ENCODE measurements at places on chromosomes 3 and 15. TPM values are rescaled to one million over a fixed set of nuclear protein-coding genes. Genes with fewer than 3 reads are reported as not detected.

GRCh38 chr15:78956937-78957336 lies 12.1 kb upstream of the CTSH start:
- H3K36me3 ChIP-seq, result no peaks in the 10 kb centered on the region
- H3K4me3 ChIP-seq, result no peak overlapping the region
- H3K27ac ChIP-seq, result no peak overlapping the region
- no peaks in the 10 kb centered on the region for H3K4me1 ChIP-seq
- no peak for DNase-seq

DNA sequence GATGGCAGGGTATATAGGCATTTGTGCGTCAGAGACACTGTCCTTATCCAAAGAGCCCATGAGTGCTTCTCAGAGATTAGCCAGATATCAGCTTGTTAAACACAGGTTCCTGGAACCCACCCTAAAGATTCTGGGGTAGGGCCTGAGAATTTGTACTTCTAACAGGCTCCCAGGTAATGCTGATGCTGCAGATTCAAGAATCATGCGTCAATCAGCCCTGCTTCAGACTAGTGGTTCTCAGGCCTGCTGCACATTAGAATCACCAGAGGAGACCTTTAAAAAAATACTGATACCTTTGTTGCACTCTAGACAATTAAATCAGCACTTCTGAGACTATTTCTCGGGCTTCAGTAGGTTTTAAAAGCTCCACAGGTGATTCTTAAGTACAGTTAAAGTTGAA lies 369.5 kb downstream of the MFSD1 start:
- H3K27me3 ChIP-seq, result no peaks in the 10 kb centered on the region
- H3K27ac ChIP-seq, result no peak overlapping the region
- H3K4me1 ChIP-seq, result no peaks in the 10 kb centered on the region

GRCh38 chr3:86991482-86991815 lies 500 bp upstream of the VGLL3 start:
- H3K4me3 ChIP-seq, result no peak overlapping the region
- no peak for DNase-seq
- H3K27me3 ChIP-seq, result peaks cover 34% of the 10 kb centered on the region
- H3K36me3 ChIP-seq, result no peaks in the 10 kb centered on the region

DNA sequence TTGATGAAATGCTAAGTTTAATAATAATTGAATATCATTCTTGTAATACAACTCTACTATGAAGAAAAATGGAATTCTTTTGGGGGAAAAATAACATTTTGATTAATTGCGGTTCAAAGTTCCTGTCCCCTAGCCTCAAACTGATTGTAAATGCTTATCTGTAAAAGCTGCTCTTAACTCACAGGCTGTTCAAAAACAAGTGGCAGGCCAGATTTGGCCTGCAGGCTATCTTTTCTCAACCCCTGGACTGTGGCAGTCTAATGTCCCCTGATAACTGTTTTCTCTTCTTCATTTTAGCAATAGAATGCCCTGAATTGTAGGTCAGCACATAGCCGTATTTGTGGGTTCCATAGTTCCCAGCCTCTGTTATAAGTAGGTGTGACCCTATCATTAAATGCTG lies 23.5 kb upstream of the SAMMSON start:
- H3K4me1 ChIP-seq, result no peaks in the 10 kb centered on the region
- no peaks in the 10 kb centered on the region for H3K36me3 ChIP-seq
- no peak for DNase-seq
- no peak overlapping the region for H3K27ac ChIP-seq

DNA sequence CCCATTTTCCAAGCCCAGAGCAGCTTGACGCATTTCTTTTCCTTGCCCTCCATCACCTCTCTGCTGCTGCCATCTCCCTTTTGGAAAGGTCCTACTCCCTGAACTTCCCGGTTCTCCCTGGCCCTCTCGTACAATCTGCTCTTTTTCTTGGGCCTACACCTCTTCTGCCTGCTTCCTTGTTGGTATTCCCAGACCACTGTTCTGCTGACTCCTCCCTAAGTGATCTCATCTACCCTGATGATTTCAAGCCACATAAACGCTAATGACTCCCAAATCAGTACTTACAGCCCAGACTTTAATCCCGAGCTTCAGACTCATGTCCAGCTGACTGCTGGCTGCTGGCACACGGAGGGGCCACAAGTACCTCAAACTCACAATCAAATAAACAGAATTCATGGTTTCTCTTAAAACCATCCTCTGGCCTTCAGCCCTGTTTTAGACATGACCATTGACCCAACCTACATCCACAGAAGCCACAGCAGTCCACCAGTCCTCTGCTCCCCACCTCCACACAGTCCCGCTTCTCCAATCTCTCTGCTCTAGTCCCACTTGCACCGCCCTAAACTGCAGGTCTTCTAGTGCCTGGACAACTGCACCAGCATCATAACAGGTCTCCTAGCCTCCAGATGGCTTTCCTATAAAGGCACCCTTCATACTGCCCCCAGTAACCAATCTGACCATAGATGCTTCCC lies 57.6 kb downstream of the AAGAB start:
- no peak for DNase-seq
- peaks cover 43% of the 10 kb centered on the region for H3K4me1 ChIP-seq
- H3K4me3 ChIP-seq, result no peak overlapping the region
- H3K36me3 ChIP-seq, result peaks cover 64% of the 10 kb centered on the region
- H3K27ac ChIP-seq, result peak overlapping the region; percentile 49

- peaks cover 54% of the 10 kb centered on the region for H3K4me1 ChIP-seq
- no peak for DNase-seq
- peak overlapping the region; percentile 85 for H3K27ac ChIP-seq
- no peaks in the 10 kb centered on the region for H3K27me3 ChIP-seq
These were observed 8.0 kb downstream of the HDDC3 start for GRCh38 chr15:90924375-90924774.

DNA sequence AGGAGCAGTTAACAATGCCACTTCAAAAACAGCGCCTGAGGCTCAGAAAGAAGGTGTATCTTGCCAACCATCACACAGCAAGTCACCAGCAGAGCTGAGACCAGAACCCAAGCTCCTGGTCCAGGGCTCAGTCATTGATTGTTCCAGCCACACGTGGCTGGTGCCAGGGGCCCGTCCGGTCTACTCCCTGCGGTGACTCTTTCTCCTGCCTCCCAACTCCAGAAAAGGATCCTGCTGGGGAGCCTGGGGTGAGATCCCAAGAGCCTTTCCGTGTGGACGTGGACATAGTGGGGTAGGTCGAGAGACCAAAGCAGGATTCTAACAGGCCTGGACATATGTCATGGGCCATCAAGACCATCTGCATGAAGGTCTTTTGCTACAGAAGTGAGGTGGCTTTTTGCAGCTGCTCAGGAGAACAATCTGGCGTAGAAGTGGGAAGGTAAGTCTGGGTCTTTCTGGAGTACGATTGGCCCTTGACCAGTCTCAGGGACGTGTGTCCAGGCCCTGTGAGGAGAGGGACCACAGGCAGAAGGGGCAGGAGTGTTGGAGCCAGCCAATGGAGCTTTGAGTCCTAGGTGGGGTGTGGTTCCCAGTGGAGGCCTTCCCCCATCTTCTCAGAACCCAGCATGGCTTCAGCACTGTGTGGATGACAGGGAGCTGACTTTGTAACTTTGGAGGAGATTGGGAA lies 105.4 kb downstream of the HMG20A start:
- no peaks in the 10 kb centered on the region for H3K36me3 ChIP-seq
- no peak for DNase-seq
- no peaks in the 10 kb centered on the region for H3K4me1 ChIP-seq
- no peak overlapping the region for H3K4me3 ChIP-seq
- peaks cover 7% of the 10 kb centered on the region for H3K27me3 ChIP-seq

- no peaks in the 10 kb centered on the region for H3K27me3 ChIP-seq
- H3K4me1 ChIP-seq, result peaks cover 71% of the 10 kb centered on the region
- peaks cover 27% of the 10 kb centered on the region for H3K36me3 ChIP-seq
- peak overlapping the region; percentile 93 for H3K27ac ChIP-seq
These were observed 225 bp downstream of the RHOA start for GRCh38 chr3:49411535-49411967.

DNA sequence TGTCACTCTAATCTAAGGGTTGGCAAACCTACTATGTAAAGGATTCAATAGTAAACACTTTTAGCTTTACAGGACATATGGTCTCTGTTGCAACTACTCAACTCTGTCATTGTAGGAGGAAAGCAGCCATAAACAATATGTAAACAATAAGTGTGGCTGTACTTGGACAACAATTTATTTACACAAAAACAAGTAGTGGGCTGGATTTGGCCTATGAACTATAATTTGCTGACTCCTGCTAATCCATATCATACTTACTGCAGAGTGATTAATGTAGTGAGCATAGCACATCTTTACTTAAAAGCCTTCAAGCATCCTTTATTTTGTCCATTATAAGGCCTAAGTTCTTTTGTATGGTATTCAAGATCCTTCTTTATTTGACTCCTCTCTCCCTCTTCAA lies 441.9 kb downstream of the ZIC1 start:
- H3K4me1 ChIP-seq, result no peaks in the 10 kb centered on the region
- no peaks in the 10 kb centered on the region for H3K36me3 ChIP-seq
- no peak overlapping the region for H3K4me3 ChIP-seq
- DNase-seq, result no peak
- H3K27ac ChIP-seq, result no peak overlapping the region
- no peaks in the 10 kb centered on the region for H3K27me3 ChIP-seq

- DNase-seq, result no peak
- peaks cover 6% of the 10 kb centered on the region for H3K4me1 ChIP-seq
- no peaks in the 10 kb centered on the region for H3K36me3 ChIP-seq
- H3K4me3 ChIP-seq, result no peak overlapping the region
- peaks cover 13% of the 10 kb centered on the region for H3K27me3 ChIP-seq
These were observed 153.4 kb upstream of the UMPS start for GRCh38 chr3:124576565-124577493.

DNA sequence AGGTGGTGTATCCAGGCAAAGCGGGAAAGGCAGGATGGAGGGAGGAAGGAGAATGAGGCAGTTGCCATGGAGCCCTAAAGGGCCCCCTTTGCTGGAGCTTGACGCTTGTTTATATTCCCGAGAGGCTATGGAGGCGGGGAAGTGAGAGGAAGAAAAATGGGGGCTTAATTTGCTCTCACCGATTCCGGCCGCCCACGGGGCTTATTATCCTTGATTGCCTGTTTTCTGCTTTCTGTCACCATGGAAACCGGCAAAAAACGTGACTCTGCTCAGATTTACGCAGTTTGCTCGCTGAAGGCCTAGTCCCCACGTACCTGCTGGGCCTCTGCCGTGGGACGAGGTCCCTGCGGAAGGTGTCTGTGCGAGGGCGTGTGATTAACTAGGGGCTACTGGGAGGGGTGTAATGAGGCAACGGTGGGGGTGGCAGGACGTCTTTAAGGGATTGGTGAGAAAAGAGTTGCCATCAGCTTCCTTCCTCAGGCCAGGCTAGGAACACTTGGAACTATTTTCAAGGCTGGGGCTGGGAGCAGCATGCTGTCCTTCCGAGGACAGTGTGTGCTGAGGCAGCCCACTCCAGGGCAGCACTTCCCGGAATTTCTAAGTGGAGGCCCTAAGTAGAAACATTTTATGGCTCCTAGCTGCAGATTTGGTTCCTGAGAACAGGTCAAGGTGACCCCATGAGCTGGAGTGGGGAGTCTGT lies 110.8 kb upstream of the NDN start:
- no peak overlapping the region for H3K27ac ChIP-seq
- no peak overlapping the region for H3K4me3 ChIP-seq
- H3K27me3 ChIP-seq, result no peaks in the 10 kb centered on the region
- no peaks in the 10 kb centered on the region for H3K36me3 ChIP-seq

DNA sequence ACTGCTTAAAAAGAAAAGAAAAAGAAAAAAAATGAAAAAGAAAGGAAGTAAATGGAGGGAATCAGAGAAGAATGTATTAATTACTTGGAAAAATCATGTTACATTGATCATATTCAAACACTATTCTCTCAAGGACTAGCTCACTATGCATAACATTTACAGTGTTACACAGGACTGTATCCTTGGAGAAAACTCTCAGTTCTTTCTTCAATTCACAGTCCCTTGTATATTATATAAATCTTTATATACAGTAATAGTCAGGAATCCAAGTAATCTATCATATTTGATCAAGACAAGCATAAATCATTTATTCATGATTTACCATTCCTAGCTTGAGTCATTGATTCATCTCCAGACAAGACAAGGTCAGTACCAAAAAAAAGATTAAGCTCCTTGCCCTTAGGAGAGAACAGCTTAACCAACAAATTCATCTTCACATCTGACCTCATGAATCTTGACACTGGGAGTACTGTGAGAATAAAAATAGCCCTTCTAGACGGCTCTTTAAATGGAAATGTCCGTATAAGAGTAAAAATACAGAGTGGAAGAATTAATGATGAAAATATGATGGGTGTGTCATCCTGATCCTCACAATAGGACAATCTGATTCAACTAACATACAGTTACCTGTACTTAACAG lies 980.4 kb downstream of the NAALADL2 start:
- H3K27ac ChIP-seq, result no peak overlapping the region
- H3K36me3 ChIP-seq, result no peaks in the 10 kb centered on the region
- H3K4me1 ChIP-seq, result no peaks in the 10 kb centered on the region
- H3K4me3 ChIP-seq, result no peak overlapping the region
- H3K27me3 ChIP-seq, result no peaks in the 10 kb centered on the region

GRCh38 chr15:34043391-34043790 lies 4.4 kb upstream of the AVEN start:
- H3K4me3 ChIP-seq, result no peak overlapping the region
- H3K27me3 ChIP-seq, result no peaks in the 10 kb centered on the region
- H3K4me1 ChIP-seq, result peaks cover 25% of the 10 kb centered on the region
- no peak for DNase-seq
- no peaks in the 10 kb centered on the region for H3K36me3 ChIP-seq

GRCh38 chr15:59199626-59200465 lies 6.8 kb upstream of the LDHAL6B start:
- no peak for DNase-seq
- H3K4me3 ChIP-seq, result no peak overlapping the region
- no peaks in the 10 kb centered on the region for H3K27me3 ChIP-seq
- H3K4me1 ChIP-seq, result peaks cover 3% of the 10 kb centered on the region
- H3K27ac ChIP-seq, result no peak overlapping the region

DNA sequence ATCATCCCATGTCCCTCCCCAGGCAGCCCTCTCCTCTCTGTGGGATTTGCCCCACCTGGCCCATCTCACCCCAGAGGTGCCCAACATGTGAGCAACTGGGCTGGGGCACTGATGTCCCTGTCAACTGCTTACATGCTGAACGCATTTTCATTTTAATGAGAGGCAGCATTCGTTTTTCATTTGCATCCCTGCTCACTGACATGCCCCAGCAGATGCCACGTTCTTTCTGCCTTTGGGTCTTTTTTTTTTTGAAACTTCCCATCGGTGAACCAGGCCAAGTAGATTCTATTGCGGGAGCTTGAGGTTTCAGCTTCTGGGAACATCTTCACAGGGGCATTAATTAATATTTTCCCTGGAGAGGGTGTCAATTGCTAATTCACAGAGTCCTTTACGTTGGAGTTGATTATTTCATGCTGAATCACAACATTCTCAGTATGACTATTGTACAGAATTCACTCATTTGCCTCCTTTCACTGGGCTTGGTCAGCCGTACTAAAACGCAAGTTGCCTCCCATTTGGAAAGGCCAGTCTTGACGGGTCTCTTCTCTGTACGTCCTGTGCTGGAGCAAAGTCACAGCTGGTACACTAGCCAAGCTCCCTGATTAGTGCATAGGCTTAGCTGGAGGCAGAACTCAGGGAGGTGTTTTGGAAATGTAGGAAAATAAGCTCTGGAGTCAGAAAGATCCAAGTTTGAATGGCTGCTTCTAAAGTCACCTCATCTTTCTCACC lies 69.8 kb downstream of the CHRNA7 start:
- H3K27ac ChIP-seq, result no peak overlapping the region
- no peak for DNase-seq
- no peaks in the 10 kb centered on the region for H3K36me3 ChIP-seq
- no peak overlapping the region for H3K4me3 ChIP-seq

Gene TMCO5A
- not detected for total RNA-seq

Gene LMAN1L
- 0.93 TPM for total RNA-seq

Gene ESYT3
- total RNA-seq, result 0.34 TPM

Gene SKOR1
- 0.21 TPM for total RNA-seq

Gene CDCP1
- 1.2 TPM for total RNA-seq

Gene CD96
- 79.1 TPM for total RNA-seq

Data from activated T-helper 1 cell treated with anti-CD3 and anti-CD28 coated beads, Interleukin-12 subunit alpha, Interleukin-12 subunit beta, Interleukin-2, Interleukin-4 antibody, amounts not matched to agents 30 ng/mL and 10 ng/mL and 1 ng/mL, durations not matched to agents 14 hours and 24 hours and 36 hours (primary cell).